ENCODE measurements at places on chromosomes 2 and 18.

DNA sequence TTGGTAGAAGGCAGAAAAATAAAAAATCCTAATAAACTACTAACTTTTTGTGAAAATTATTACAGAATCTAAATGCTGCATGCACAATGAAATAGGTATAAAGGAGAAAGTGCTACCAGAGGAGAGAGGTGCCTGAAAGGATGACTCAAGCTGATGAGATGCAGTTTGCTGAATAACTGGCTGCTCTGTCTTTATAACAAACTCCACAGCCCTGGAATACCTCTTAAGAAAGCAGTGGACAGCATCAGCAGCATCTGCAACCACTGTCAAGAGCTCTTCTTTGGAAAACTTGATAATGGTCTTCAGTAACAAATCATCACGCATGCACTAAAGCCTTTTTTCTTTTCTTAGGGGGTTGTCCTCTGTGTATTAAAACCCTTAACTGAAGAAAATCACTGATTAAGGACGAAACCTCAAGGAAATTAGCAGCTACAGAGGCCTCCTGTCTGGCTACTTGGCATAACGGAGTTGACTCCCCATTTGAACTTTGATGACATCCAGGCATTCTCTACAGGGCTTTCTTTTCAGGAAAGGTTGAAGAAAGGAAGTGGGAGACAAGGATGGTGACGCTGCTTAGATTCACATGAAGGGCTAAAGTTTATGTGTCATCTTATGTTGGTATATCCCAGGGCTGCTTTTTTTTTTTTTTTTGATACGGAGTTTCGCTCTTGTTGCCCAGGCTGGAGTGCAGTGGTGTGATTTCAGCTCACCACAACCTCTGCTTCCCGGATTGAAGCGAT is 28.8 kb downstream of the WDFY1 start:
- no peak for DNase-seq

- DNase-seq, result no peak
These were observed 430.9 kb upstream of the HNRNPA3 start for GRCh38 chr2:176781570-176782217.

DNA sequence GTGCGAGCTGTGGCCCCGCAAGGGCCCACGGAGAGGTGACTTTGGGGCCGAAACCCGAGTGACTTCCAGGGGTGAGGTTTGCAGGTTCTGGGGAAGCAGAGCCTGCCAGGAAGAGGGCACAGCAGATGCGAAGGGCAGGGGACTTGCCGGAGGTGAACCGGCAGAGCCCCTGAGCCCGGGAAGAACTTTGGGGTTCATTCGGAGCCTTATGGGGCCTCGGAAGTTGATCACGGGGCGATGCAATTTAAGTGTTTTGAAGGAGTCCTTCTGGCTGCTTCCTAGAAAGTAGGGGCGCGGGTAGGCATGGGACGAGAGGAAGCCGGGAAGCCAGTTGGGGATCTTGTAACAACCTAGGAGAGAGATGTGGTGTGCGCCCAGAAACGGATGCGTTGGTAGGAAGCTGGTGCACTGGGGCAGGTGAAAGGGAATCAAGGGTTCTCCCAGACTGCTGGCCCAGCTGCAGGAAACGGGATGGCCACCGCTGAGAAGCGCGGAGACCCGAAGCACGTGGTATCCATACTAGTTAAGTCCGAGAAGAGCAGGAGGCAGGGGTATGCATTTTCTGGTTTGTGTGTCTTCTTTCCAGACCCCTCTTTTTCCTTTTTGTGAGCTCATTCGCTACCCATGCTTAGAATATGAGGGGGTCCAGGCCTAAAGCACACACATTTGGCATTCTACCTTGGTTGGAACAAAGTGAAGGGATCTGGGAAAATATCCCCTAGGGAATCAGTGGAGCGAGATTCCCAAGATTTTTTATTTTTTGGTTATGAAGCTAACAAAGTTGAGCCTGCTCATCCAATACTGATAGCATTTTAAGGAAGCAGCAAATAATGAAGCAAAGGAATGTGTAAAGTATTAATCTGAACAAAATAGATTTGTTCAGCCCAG is 758 bp downstream of the SCLY start:
- DNase-seq, result no peak

GRCh38 chr2:24914713-24915112 is 5.3 kb downstream of the ADCY3 start:
- no peak for DNase-seq

GRCh38 chr18:376311-376710 is 108.5 kb upstream of the THOC1 start:
- no peak for DNase-seq

- no peak for DNase-seq
These were observed 176.2 kb upstream of the EPAS1 start for GRCh38 chr2:46120792-46121555.

- no peak for DNase-seq
These were observed 182.7 kb upstream of the SCN7A start for GRCh38 chr2:166676716-166677115.

DNA sequence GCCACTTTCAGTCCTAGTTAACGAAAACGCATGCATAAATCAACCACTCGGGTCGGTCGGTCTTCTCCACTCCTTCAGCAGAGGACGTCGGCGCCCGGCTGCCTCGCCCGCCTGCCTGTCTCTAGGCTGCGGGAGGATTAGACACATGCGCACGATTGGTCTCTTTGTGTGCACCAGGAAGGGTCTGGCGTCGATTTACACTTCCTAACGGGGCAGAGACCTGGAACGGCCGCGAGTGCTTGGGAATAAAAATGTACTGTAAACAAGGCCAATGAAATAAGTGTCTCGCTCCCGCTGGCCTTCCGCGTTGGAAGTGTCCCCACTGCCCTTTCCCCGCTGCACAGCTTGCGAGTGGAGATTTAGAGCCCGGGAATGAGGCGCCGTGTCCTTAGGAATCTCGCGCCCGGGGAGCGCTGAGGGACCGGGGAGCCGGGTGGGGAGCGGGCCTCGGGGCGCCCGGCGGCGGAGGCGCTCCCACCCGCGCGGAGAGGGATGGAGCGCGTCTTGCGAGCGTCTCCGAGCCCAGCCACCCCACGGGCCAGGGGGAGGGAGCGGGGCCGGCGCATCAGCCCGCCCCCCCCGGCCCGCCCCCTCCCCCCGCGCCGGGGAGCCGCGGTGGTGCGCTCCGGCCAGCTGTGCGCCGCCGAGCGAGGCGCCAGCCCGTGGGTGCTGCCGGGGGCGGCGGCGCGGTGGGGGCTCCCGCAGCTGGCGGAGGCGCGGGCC is at the start of gene DOK6:
Gene DOK6 (plus strand): TSS at position 636 of the 723 bp plus-strand sequence.
- DNase-seq, result peak; percentile 65

DNA sequence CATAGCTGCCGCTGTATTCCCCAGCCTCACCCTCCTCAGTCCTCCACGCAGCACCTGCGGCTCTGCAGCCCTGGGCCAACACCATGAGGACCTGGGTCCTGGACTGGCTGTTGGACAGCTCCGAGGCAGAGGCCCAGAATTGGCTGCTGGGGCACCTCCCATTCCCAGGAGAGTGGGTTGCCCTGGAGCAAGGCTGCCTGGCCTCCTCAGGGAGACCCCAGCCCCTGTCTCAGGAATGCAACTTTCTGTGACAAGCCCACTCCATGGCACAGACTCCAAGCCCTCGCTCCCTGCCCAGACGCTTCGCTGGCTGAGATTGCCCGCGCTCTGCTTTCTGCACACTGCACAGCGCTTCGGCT is 33.0 kb downstream of the CYP26B1 start:
- no peak for DNase-seq

- DNase-seq, result no peak
These were observed 82.0 kb downstream of the DYM start for GRCh38 chr18:49378458-49378857.

- peak; percentile 15 for DNase-seq
These were observed 11.8 kb downstream of the PLEKHM3 start for GRCh38 chr2:208013285-208014178.

DNA sequence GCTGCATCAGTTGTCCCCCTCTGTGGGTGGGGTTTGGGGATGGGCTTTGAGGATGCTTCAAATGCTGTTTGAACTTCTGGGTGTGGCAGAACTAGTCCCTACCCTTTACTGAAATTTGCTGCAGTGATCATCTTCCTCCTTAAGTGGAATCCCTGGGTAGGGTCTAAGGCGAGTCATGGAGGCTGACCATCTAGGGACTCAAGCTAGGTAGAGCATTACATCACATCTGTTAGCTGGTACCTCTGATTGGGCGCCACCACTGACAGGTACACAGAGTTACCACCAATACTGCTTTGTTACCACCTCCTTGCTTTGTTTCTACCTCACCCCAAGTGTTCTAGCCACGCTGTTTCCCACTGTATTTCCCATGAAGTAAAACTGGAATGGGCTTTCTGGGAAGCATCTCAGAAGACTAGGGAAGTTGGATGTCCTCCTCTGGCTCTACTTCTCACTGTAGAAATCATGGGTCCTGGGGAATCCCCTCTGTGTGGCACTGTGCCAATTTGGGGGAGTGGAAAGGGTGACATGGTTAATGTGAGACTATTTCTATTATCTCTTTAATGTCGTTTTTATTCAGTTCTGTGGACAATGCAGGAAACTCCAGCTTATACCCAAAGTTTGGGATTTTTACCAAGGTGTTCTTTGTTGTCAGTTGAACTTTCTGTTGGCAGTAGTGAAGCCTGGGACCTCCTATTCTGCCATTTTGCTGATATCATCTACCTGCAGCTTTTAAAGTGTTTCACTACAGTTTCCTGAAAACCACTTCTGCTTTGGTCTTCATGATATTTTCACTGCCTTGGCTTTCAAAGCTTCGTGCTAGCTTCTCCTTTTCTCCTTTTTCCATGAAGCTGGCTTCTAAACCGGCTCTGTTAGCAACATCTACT is 14.5 kb upstream of the SULT1C4 start:
- no peak for DNase-seq

DNA sequence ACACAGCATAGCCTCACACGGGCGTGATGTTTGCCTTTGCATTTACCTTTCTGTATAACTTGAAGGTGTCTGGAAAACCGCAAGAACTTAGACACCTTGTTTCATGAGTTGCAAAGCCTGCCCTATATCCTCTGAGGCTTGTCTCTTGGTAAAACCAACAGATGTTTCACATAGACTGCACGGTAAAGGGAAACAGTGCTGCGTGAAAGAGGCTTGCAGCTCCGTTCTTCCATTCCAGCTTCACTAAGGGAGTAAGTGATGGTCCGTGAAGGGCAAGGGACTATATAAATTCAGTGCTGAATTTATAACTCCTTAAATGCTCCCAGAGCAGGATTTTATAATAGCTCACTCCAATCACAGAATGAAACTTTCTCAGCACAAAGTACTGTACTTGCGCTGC is 360.5 kb downstream of the SOX11 start:
- DNase-seq, result no peak

GRCh38 chr18:34977838-34978532 is 63.2 kb upstream of the MAPRE2 start:
- no peak for DNase-seq

GRCh38 chr2:121611730-121612705 is 37.2 kb downstream of the CLASP1 start:
- DNase-seq, result no peak

DNA sequence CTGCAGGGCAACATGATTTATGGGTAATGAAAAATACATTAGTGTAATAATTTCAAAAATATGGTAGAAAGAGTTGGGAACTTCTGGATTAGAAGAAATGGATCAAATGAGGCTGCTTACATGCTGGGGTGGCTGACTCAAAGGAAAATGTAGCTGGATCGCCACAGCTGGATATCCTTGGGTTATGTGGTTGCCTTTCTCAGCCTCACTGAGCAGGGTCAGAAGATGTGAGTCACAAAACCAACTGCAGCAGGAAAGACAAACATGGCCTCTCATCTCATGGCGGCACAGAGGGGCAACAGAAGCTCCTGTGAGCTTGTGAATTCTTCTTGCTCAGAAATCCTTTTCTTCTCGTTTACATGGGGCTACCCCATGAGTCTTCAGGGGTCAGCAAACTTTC is 317.1 kb upstream of the SPRED2 start:
- no peak for DNase-seq

GRCh38 chr2:235763816-235764215 is 270.0 kb downstream of the AGAP1 start:
- DNase-seq, result no peak

- no peak for DNase-seq
These were observed 66.7 kb upstream of the TEX51 start for GRCh38 chr2:126832014-126832413.

- DNase-seq, result no peak
These were observed 433.5 kb upstream of the LRATD1 start for GRCh38 chr2:14199040-14199439.

DNA sequence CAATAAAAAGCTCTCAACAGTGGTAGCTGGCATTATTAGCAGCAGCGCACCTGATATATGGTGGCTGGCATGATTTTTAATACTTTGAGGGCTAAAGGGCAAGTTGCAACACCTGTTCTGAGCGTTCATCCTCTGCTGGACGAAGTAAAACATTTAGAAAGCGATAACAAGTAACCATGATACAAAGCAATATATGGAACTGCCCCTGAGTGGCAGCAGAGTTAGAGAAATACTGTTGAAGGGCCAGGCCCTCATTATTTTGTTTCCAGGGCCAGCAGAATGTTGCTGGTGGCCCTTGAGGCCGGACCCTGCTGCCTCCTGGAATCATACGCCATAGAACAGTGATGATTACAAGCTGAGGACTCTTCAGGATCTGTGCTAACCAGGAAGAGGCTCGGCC is 47.8 kb downstream of the ARHGEF4 start:
- DNase-seq, result no peak

- no peak for DNase-seq
These were observed 1862.5 kb downstream of the SUCLG1 start for GRCh38 chr2:82596581-82596980.

GRCh38 chr18:23627970-23628369 is 34.7 kb downstream of the ANKRD29 start:
- no peak for DNase-seq

DNA sequence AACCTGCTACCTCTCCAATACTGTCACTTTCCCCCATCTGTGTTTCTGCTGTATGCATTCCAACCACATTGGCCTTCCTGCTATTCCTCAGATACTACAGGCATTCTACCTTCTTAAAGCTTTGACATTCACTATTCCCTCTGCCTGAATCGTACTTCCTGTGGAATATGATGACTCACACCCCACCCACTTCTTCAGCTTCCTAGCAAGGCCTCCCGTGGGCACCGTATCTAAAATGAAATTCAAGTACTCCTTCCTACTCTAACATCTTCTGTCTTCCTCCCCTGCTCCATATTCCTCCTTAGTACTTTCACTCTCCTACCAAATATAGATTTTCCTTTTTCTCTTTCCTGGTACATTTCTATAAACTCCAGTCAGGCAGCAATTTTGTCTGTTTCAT is 710.4 kb downstream of the RNF144A start:
- DNase-seq, result no peak

DNA sequence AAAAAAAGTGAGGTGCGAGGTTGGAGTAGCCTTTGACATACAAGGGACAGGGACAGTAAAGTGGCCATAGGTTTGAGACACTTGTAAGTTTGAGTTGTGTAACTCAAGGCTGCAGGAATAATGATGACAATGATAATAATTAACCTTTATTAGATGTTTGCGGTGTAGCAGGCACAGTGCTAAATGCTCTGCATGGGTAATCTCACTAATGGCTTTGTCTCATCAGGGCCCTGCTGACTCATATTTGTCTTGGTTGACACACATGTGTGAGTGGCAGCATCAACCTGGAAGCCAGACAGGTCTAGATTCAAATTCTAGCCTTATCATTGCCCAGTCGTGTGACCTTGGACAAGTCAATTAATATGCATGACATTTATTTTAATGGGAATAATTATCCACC is 126.2 kb downstream of the FSHR start:
- DNase-seq, result no peak
